ENCODE measurements at places on chromosomes 12 and 14.

GRCh38 chr14:24307575-24308341 is at the start of gene CIDEB:
TSS of gene CIDEB (minus strand) at chr14:24307977. CDS start at chr14:24307858, 119 bp downstream.
- DNase-seq, result no peak

DNA sequence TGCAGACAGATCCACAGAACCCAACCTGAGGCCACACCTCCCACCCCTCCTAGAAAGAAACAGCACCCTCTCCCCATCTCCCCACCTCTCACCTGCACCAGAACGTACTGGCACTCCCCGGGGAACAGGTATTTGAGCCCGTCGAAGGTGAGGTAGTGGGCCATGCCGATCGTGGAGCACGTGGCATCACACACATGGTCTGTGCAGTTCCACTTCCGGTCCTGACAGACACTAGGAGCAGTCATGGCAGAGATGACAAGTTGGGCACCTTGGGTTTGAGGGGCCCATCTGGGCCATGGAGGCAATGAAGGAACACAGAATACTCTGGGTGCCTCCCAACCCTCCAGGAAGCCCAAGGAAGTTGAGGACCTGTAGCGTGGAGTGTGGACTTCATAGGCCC is 89.5 kb upstream of the ANO2 start:
- no peak for DNase-seq

DNA sequence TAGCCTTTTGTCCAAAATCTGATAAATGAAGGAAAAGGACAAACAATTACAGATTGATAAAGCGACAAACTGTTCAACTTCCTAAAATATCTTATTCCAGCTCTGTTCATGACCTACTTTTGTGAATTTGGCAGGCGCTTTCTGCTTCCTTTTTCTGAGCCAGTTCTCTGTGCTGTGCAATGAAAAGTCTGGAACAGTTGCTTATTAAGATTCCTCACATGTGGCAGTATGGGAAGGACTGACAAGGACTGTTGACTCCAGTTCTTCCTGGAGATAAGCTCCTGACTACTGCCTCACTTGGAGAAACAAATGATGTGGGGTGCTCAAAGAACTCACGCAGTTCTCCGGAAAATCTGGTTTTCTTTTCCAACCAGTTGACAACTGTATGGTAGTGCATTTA is 58.3 kb upstream of the ANP32D start:
- peak; percentile 63 for DNase-seq

DNA sequence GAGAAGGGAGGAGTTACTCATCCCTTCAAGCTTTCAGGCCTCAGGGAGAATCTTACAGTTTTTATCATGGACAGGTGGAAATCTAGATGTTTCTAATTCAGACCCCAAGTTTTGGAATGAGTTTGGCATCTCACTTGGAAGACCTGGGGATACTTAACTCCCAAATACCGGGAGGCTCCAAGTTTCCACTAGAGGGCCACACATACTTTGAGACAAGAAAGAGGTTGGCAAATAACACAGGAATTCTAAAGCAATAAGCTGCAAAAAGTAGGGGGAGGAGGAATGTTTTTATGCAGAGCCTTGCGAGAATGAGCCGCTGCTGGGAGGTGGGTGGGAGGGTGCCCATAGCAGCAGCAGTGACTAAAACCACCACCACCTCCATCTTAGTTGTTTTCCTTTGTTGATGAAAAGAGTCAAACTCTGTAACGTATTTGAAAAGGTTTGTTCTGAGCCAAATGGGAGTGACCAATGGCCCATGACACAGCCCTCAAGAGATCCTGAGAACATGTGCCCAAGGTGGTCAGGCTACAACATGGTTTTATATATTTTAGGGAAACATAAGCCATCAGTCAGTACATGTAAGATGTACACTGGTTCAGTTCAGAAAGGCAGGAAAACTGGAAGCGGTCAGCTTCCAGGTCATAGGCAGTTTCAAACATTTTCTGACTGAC is 34.2 kb upstream of the RNASE1 start:
- DNase-seq, result no peak

DNA sequence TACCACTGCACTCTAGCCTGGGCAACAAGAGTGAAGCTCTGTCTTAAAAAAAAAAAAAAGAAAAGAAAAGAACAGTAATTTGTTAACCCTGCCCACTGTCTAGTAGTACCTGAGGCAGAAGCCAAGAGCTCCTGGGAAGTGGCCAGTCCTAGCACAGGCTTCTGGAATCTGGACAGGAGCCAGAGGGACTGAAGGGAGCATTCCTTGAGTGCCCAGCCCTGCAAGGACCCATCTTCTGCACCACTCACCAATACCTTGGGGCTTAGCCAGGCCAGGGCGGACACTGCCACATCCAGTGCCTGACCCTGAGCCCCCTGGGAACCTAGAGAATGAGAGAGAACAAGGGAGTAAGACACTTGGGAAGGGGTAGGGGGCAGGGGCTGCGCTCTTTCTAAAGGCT is 33.7 kb downstream of the PARP2 start:
- DNase-seq, result no peak

GRCh38 chr12:823028-823698 is 70.8 kb downstream of the WNK1 start:
- no peak for DNase-seq

GRCh38 chr14:90687680-90688079 is 128.6 kb downstream of the TTC7B start:
- no peak for DNase-seq

DNA sequence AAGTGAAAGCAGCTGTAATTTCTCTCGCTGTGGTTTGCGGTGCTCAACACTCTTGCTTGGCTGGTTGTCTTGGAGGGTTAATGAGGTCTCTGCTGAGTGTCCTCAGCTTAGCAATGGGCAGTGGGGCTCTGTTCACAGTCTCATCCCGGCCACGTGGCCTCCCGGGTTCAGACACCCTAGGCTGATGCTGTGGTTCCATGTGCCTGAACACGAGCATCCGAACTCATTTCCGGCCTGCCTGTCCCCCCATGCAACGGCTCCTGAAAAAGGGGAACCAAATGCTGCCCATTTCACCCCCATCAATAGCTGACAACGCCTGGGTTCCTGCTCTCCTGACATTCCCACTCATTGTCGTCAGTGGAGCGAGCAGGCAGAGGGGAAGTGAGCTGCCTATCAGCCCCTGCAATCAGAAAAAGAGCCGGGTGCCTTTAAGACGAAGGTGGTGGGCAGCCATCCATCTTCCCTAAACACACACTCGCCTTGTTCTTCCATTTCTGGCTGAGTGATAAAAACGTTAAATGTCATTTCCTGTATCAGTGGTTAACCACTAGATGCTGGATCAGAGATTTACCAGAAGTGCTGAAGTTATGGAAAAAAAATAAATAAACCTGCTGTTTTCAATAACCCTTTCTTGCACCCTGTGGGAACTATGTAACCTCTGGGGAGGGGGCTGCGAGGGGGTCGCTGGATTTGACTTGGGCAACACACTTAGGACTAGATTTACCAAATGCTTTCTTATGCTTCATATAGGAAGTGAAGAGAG is 60.3 kb upstream of the BCL2L14 start:
- peak; percentile 63 for DNase-seq

DNA sequence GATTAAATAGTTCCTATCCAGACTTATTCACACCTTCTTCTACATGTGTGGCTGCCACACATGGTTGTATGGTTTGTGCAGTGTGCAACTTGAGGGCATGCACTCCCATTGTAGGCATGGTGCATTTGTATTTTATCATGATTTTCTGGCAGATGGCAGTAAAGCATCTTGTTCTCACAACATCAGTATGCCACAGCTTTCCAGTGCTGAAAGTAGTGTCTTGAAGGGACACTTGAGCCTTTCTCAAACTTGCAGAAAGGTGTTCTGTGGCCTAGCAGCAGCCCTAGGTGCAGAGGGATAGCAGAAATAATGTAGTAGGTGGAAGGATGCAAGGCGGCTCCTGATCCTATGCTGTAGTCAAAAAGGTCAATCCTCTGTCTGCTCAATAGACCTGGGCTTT is 72.9 kb downstream of the LMNTD1 start:
- DNase-seq, result no peak

GRCh38 chr12:13144266-13144828 is 40.9 kb upstream of the GSG1 start:
- DNase-seq, result no peak

GRCh38 chr14:56798447-56799342 is 11.6 kb downstream of the OTX2 start:
- no peak for DNase-seq
